ENCODE measurements at places on chromosomes 7 and 10.

- DNase-seq, result no peak
Measured at GRCh38 chr10:97378933-97379921, 21.9 kb downstream of the RRP12 start.

- no peak for DNase-seq
Measured at GRCh38 chr10:24240041-24240751, 31.3 kb downstream of the KIAA1217 start.

GRCh38 chr7:12907774-12908173 lies 220.3 kb downstream of the ARL4A start:
- DNase-seq, result no peak

- DNase-seq, result no peak
Measured at GRCh38 chr7:123622660-123623386, 21.2 kb downstream of the ASB15 start.

DNA sequence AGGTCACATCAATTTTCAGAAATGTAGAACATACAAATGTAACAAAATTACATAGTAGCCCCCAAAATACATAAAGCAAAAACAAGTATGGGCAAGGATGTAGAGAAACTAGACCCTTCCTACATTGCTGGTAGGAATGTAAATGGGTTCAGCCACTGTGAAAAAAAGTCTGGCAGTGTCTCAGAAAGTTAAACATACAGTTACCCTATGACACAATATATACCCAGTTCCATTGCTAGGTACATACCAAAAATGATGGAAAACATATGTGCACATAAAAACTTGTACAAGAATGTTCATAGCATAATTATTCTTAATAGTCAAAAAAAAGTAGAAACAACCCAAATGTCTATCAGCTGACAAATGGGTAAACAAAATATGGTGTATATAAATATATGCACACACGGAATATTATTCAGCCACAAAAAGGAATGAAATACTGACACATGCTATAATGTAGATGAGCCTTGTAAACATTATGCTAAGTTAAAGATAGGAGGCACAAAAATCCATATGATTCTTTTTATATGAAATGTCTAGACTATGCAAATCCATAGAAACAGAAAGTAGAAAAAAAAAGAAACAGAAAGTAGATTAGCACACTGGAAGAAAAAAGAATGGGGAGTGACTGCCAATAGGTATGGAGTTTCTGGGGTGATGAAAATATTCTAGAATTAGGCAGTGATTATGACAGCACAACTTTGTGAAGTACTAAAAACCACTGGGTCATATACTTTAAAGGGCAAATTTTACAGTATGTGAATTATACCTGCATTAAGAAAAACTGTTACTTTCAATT lies 13.5 kb downstream of the HERPUD2 start:
- no peak for DNase-seq

DNA sequence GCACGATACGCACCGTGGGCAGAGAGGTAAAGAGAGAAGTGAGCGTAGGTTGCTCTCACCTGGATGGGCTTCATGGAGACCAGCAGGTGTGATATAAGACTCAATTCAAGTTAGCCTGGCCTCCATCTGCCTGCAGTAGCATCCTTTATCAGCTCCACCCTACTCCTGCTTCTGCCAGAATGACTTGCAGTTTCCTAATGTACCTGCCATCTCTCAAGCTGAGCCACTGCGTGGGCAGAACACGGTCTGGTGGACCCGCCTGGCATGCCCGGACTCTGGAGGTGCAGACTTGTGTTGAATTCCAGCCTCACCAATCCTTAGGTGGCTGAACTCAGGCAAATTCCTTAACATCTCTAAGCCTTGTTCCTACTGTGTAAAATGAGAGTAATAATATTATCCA lies 64.3 kb downstream of the STEAP1B start:
- no peak for DNase-seq

GRCh38 chr10:69107176-69107490 lies 16.8 kb upstream of the VPS26A start:
- DNase-seq, result no peak

DNA sequence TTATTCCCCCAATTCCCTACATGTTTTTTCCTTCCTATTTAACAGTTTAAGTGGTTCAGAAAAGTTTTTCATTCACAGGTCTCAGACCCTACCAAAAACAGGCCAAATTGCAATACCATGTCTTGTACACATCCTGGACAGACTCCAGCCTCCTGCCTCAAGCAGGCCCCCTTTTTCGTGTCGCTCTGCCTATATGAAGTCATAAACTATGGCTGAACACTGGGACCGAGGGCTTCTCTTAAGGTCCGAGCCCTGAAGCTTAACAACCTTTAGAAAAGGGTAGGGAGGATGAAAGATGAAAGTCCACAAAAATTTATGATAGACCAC lies 1.4 kb downstream of the FBXW4 start:
- DNase-seq, result no peak

- DNase-seq, result no peak
Measured at GRCh38 chr10:128859738-128860386, 607.2 kb upstream of the MGMT start.

GRCh38 chr10:13526948-13527863 lies 1.6 kb downstream of the BEND7 start:
- DNase-seq, result no peak

DNA sequence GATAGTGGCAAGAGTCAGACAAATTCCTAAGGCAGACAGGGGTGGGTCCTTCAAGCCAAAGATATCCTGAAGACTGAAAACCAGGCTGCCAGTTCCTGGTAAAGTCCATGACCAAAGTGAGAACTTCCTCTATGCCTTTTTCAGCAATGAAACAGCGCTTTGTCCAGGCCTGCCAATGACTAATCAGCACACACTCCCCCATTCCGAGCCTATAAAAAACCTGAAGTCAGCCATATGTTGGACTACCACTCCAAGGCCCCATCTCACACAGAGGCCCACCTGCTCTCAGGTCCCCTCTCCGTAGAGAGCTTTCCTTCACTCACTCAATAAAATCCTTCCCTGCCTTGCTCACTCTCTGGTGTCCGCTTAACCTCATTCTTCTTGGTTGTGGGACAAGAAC lies 402.2 kb downstream of the ANKRD7 start:
- DNase-seq, result no peak

DNA sequence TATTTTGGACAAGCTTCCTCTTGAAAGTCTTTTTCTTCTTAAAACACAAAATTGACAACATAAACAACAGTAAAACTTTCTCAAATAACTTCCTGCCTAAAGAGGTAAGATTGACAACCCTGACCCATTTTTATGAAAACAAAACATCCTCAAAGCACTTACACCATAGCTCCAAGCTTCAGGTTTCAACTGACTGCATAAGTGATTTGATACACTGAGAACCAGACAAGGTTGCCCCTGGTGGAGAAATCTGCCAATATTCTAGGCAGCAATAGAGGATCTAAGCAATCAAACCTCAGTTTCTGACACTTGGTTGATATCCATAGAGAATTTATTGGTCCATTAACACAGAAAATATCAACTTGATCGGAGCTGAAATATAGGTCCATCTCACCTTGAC lies 147.8 kb downstream of the ELAPOR2 start:
- DNase-seq, result no peak

GRCh38 chr7:82317257-82317721 lies 126.3 kb downstream of the CACNA2D1 start:
- no peak for DNase-seq

- DNase-seq, result no peak
Measured at GRCh38 chr7:152050547-152050971, 25.1 kb downstream of the GALNT11 start.

GRCh38 chr10:47026301-47027107 lies 115.3 kb downstream of the PTPN20 start:
- no peak for DNase-seq

GRCh38 chr7:7895754-7896153 lies 72.8 kb upstream of the GLCCI1 start:
- no peak for DNase-seq

DNA sequence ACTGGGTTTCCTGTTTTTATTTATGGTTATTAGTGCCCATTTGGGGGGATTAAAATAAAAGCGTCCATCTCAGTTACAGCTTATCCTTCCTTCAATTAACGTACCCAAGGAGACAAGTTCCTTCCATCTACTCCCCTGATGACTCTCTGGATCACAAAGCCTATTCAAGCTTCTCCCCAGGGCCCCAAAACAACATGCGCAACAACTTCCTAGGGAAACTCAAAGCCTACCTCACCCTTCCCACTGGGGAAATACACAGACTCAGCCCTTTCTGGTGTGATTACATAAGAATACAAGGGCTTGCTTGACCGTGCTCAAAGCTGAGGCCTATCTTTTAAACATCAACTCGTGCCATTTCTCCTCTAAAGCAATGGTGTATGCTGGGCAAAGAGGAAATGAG lies 112.4 kb downstream of the CDK6 start:
- no peak for DNase-seq

All from posterior cingulate gyrus (tissue), 11 donors.